ENCODE measurements at places on chromosomes 1 and 21.

DNA sequence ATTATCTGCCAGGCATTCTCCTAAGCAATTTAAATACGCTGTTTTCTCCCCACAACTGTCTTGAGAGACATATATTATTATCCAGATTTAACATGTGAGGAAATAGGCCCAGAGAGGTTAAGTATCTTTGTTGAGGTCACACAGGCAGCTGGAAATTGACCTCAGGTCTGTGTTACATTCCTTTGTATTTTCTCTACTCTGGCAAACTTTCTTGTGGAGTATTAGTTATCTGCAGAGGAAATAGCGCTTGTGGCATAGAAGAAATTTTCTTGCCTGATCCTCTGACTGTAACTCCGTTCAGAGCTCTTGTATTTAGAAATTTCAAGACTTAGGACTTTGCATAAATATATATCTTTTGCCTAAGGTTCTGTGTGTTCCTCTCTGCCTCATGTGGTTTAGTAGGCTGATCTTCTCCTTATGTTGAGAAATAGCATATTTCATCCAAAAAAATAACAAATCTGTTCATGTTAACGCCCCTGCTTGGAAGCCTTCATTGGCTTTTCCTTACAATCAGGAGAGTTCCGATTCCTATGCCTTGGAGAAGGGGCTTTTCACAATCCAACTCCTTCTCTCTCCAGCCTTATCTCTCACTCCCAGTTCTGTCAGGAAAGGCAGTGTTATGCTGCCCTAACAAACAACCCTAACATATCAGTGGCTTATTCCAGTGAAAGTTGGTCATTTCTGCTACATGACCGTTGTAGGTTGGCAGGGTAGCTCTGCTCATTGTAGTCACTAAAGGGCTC, 2.5 kb upstream of the JUN start:
- no peak for DNase-seq

GRCh38 chr1:201424146-201424545, 2.6 kb upstream of the TNNI1 start:
- DNase-seq, result no peak

DNA sequence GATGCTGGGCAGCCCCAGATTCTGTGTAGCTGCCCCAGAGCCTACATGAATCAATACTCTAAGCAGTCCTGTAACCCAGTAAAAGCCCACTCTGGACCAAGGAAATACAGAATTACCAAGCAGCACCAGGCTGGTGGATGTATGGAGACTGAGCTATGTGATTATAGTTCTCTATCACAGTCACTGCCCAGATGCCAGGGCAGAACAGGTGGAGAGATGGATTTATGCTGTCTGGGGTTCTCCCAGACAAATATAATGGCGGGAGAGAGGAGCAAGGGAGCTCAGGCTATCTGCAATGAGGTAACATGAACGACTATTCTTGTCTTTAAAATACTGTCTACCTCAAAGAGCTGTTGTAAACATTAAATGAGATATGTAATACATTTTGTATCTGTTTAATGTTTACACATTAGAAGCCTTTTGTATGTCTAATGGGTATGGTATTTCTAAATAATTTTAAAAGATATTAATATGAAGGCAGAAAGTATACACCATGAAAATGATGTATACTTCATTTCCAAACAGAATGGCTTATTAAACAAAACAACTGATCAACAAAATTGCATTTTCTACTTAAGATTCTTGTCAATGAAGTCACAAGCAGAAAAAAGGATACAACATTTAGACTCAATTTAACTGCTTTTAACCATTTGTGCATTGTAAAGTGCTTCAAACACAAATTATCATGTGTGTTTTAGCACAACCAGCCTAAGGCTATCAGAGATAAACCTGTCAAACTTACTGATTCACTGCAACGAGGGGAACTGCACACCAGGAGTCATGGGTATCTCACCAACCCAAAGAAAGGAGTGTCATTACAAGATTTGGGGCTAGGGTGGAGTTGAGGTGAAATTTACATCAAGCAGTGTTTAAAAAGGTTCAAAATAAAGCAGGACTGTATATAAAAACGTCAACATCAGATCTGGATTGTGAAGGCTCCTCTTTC, 3.0 kb downstream of the SDE2 start:
- no peak for DNase-seq

- DNase-seq, result no peak
These were observed 18.5 kb downstream of the TNFRSF1B start for GRCh38 chr1:12185036-12185917.

DNA sequence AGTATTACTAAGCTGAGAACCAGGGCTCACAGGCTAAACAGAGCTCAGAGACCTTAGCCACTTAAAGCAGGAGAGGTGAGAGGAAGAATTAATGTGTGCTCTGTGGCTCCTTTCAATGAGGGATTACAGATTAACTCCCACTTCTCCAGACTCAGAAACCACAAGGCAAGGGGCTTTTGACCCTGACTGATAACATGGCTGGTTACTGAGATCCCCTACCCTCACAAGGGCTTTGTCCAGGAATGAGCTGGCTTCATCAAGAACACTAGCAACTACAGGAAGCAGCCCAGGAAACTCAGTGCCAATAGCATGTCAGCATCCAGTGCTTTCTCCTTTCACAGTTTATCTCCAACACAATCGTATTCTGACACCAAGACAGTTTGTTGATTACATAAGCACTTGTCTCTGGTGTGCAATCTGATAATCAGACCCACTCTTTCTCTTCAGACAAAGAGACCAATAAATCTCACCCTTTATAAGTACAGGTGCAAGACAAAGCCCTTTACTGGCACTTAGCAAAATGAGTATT, 38.8 kb downstream of the ERI3 start:
- peak; percentile 26 for DNase-seq

GRCh38 chr1:35215346-35215745, 22.4 kb upstream of the SFPQ start:
- no peak for DNase-seq

GRCh38 chr1:15184436-15185241, 31.1 kb downstream of the TMEM51 start:
- DNase-seq, result no peak

DNA sequence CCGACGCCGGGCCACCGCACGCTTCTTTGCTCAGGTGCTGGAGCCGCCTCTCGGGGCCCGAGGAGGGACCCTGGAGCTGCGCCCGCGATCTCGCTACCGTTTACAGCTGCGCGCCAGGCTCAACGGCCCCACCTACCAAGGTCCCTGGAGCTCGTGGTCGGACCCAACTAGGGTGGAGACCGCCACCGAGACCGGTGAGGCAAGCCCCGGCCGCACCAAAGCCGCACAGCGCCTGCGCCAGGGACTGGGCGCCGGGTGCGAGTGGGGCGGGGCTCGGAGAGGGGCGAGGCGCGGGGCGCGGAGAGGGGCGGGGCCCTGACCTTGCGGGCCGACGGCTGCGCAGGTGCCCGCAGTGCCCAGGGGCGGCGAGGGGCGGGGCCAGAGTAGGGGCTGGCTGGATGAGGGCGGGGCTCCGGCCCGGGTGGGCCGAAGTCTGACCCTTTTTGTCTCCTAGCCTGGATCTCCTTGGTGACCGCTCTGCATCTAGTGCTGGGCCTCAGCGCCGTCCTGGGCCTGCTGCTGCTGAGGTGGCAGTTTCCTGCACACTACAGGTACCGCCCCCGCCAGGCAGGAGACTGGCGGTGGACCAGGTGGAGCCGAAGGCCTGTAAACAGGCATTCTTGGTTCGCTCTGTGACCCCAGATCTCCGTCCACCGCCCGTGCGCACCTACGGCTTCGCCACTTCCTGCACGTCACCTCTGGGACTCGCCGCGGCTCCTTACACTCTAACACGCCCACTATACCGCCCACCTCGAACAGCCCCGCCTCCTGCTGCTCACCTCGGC, 9.8 kb upstream of the CDC20 start:
- DNase-seq, result peak; percentile 60

- no peak for DNase-seq
These were observed 197.1 kb downstream of the COP1 start for GRCh38 chr1:176009951-176010350.

GRCh38 chr1:232123775-232124659, 497.4 kb downstream of the DISC1 start:
- no peak for DNase-seq

- DNase-seq, result no peak
These were observed 26.1 kb downstream of the PALMD start for GRCh38 chr1:99672038-99672437.

- DNase-seq, result no peak
These were observed 53.5 kb upstream of the PDC start for GRCh38 chr1:186514367-186514766.

- no peak for DNase-seq
These were observed 126.6 kb downstream of the KCNT2 start for GRCh38 chr1:196481616-196482015.

DNA sequence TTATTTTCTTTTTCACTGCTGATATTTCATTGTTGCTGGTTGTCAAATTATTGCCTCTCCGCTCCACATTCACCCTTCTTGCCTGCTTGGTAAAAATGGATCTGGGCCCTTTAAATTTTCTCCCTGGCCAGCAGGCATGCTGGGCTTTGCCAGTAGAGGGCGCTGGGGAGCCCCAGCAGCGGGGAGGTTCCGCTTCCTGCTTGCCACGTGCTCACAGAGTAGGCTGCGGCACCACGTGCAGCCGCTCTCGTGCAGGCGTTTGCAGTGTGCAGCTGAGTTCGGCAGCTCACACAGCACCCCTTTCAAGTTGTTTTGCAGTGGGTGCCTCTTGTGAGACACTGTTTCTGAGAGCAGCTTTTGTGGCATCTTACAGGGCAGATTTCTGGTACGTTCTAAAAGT, at the start of gene ACTL8:
Gene ACTL8, plus strand, starts transcription at position 214 of the 400 bp plus-strand sequence. CDS start 67,676 bp downstream, outside the sequence.
- no peak for DNase-seq

GRCh38 chr1:19057784-19058475, 101.5 kb upstream of the IFFO2 start:
- no peak for DNase-seq

DNA sequence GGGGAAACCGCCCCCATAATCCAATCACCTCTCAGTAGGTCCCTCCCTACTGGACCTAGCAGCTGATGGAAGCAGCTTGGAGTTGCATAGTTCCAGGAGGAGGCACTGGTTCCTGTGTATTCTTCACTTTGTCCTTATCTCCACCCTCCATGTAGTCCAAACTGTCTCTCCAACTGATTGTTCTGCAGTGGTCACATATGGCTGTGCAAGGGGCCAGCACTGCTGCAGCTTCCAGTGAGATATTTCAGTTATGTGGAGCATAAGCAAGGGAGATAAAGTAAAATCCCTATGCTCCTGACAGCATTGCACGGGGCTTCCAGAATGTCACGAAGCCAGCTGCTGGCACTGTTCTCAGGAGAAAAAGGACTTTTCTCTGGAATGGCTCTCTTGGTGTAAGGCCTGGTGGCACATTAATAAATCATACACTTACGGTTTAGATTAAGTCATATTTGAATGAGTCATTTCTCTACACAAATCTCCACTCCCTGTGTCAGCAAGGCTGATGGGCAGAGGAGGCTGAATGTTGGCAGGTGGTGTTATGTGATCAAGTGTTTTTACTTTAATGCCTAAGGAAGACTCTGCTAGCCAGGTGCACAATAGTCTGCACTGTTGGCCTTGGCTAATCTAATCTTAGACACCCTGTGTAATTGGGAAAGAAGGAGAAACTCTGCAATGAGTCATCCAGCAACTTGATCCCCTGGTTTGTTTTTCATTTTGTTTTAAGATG, 93.4 kb downstream of the KCNK1 start:
- no peak for DNase-seq

DNA sequence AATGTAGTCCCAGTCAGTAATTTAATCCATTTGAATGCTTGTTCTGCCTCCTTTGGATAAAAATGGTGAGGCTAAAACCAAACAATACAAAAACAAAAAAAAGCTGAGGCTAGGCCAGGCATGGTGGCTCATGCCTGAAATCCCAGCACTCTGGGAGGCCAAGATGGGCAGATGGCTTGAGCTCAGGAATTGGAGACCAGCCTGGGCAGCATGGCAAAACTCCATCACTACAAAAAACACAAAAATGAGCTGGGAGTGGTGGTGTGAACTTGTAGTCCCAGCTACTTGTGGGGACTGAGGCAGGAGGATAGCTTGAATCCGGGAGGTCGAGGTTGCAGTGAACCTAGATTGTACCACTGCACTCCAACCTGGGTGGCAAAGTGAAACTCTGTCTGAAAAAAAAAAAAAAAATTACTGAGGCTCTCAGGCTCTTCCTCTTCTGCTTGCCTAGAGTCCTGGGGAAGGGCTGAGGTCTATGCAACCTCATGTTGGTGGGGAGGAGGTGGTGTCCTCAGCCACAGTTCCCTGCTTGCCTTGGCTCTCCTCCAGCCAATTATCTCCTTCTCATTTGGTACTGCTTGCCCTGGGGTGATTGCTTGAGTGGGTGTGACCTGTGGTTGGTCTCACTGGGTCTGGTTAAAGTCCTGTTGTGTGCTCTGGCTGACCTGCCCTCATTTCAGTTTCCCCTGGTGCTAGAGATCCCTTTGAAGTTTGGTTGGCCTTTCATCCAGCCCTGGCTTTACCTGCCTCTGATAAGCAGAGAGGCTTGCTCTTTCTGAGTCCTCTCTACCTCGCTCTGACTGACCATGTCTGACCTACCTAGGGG, 20.9 kb downstream of the S1PR1 start:
- DNase-seq, result no peak
